Cardiac muscle cell (in vitro differentiated cells and primary cell): ENCODE measurements at places on chromosomes 2 and 18. TPM values are rescaled to one million over a fixed set of nuclear protein-coding genes. Genes with fewer than 3 reads are reported as not detected.

The PFN4 gene
- total RNA-seq: 3.2 TPM in 1 of 2 replicates, not detected in the other

The SALL3 gene
- total RNA-seq: 1.6 and 3.0 TPM in 2 replicates

The PLA2R1 gene
- 0.09 and 0.11 TPM in 2 replicates for total RNA-seq

The SH3BP4 gene
- total RNA-seq: 55.0 and 71.3 TPM in 2 replicates

The OSR1 gene
- 20.8 and 22.3 TPM in 2 replicates for total RNA-seq

The POU3F3 gene
- not detected in 2 replicates for total RNA-seq
